ENCODE measurements at places on chromosomes 1 and 21.

DNA sequence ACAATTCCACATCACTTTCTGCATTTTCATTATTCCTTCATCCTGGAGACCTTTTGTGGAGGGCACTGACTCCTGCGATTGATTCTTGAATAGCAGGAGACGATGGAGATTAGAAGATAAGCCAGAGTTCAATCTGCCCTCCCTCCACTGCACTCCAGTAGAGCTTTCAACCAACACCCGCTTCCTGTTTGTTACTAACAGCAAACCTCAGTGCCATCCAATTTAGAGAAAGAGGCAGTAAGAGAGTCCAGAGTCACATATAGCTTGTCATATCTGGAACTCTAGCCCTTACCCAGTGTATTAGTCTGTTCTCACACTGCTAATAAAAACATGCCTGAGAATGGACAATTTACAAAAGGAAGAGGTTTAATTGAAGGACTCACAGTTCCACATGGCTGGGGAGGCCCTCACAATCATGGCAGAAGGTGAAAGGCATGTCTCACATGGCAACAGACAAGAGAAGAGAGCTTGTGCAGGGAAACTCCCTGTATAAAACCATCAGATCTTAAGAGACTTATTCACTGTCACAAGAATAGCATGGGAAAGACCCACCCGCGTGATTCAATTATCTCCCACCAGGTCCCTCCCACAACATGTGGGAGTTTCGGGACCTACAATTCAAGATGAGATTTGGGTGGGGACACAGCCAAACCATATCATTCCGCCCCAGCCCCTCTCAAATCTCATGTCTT lies 55.9 kb downstream of the PCBP3 start:
- H3K36me3 ChIP-seq = no peaks in the 10 kb centered on the region
- H3K27me3 ChIP-seq = peaks cover 15% of the 10 kb centered on the region
- DNase-seq = no peak
- H3K4me1 ChIP-seq = no peaks in the 10 kb centered on the region

DNA sequence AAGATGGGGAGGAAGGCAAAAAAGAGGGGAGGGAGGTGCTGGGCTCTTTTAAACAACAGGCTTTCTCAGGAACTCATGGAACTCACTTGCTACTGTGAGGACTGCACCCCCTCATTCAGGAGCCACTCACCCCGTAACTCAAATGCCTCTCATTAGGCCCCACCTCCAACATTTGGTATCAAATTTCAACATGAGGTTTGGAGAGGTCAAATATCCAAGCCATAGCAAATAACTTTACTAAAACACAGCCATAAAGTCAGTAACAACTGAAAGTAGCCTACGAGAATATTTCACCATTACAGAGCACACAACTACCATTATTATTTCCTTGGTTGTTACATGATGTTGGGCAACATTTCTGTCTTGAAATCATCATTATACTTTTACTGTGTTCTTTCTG lies 13.1 kb upstream of the DMRTB1 start:
- H3K36me3 ChIP-seq = no peaks in the 10 kb centered on the region
- H3K27me3 ChIP-seq = peaks cover 10% of the 10 kb centered on the region
- H3K27ac ChIP-seq = no peak overlapping the region

DNA sequence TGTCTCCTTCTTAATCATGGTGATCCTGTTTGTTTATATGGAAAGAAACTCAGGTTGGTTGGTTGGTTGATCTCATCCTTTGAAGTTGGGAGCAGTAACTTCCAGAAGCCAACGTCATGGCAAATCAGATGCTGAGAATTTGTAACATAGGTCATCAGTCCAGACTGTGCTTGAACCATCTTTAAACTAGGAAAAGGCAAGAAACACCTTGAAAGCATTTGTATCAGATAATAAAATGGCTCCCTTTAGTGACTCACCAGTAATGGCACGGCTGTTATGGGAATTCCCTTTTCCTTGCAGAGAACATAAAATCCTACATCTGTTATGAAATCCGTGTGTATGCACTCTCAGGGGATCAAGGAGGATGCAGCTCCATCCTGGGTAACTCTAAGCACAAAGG lies 58.1 kb downstream of the SERBP1 start:
- no peaks in the 10 kb centered on the region for H3K27me3 ChIP-seq
- no peaks in the 10 kb centered on the region for H3K4me1 ChIP-seq
- no peak for DNase-seq
- H3K36me3 ChIP-seq = peaks cover 3% of the 10 kb centered on the region
- no peak overlapping the region for H3K4me3 ChIP-seq

DNA sequence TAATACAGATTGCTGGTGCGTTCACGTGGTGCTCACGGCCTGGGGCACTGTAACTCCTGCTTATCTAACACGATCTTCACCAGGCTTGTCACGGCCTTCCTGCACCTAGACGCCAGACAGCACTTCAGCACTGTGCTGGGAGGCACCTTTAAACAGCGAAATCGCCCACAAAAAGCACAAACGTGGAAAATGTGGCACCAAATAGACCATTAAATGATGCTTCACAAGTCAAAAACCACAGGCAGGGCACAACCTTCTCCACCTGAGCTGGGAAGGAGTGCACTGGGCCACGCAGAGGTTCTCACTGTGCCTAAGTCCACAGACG lies 20.0 kb downstream of the IBA57 start:
- peak overlapping the region; percentile 60 for H3K4me3 ChIP-seq
- DNase-seq = peak; percentile 63
- peaks cover 18% of the 10 kb centered on the region for H3K36me3 ChIP-seq
- H3K27me3 ChIP-seq = no peaks in the 10 kb centered on the region
- peaks cover 35% of the 10 kb centered on the region for H3K4me1 ChIP-seq

DNA sequence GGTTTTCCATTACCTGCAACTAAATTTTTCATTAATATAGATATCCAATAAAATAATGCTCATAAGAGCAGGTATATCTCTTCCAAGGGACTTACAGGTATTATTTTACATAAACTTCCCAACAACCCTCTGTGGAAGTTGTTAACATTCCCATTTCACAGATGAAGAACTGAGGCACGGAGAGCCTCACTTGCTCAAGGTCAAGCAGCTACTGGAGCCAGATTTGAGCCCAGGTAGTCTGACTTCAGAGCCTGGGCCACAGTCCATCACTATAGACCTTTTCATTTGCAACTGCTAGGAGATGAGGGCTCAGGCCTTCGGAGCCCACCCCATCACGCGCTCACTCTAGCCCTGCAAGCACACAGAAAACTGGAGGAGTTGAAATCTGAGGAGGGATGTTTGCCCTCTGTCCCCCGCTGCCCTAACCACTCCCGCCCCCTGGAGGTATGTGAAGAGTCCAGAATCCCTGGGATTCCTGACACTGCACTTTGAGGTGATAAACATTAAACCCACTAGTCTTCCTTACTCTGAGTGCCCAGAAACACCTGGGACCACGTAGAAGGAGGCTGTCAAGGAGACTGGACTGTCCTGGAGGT lies 11.7 kb upstream of the ALPL start:
- no peaks in the 10 kb centered on the region for H3K36me3 ChIP-seq
- DNase-seq = no peak
- no peak overlapping the region for H3K27ac ChIP-seq
- peaks cover 5% of the 10 kb centered on the region for H3K4me1 ChIP-seq
- peaks cover 10% of the 10 kb centered on the region for H3K27me3 ChIP-seq

- H3K36me3 ChIP-seq = peaks cover 23% of the 10 kb centered on the region
- DNase-seq = no peak
- no peak overlapping the region for H3K27ac ChIP-seq
- no peaks in the 10 kb centered on the region for H3K4me1 ChIP-seq
- H3K27me3 ChIP-seq = no peaks in the 10 kb centered on the region
These were observed 13.6 kb downstream of the THAP3 start for GRCh38 chr1:6638226-6638625.

DNA sequence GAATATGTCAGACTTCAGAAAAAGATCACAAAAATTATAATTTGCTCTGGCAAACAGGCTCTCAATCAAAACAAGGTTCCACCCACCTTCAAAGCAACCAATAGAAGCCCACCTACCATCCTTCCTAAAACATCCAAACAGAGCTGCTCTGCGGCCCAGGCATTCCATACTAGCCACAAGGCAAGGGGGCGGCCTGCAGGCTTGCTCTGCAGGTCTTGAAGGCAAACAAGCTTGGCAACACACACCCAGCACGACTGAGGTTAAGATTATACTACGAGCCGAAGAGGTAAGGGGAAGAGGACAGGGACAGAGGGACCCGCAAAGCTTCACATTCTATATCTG lies 207.3 kb downstream of the SLC45A1 start:
- no peaks in the 10 kb centered on the region for H3K27me3 ChIP-seq
- peaks cover 22% of the 10 kb centered on the region for H3K4me1 ChIP-seq
- no peak for DNase-seq
- H3K36me3 ChIP-seq = peaks cover 6% of the 10 kb centered on the region
- no peak overlapping the region for H3K4me3 ChIP-seq

DNA sequence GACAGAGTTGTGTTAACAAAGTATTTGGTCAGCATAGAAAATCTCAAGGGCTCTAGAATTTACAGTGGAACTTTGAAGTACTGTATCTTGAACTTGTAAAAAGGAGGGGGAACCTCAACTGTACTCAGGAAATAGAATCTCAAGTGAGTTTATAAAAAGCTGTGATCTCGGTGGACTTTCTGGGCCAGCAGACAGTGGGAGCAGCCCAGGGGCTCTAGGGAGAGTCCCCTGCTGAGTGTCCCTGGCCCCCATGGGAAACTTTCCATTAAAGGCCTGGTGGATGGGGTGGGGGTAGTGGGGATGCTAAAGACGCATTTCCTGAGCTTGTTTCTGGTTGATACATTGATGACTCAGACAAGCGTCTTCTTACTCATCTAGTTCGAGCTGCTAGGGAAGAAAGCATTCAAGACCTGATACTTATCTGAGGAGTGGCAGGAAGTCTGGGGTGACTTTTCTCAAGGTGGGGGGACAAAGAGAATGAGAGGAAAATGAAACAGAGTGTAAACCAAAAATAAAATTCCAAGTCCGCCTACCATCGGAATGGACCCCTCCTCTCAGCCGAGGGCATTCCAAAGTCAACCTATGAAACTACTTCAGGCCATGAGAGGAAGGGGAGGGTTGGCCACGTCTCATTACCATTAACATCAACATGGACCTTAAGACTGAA lies 65.5 kb downstream of the NID1 start:
- peaks cover 38% of the 10 kb centered on the region for H3K4me1 ChIP-seq
- DNase-seq = peak; percentile 43
- no peaks in the 10 kb centered on the region for H3K27me3 ChIP-seq
- peaks cover 11% of the 10 kb centered on the region for H3K36me3 ChIP-seq

- peaks cover 17% of the 10 kb centered on the region for H3K27me3 ChIP-seq
- no peak overlapping the region for H3K27ac ChIP-seq
- H3K4me1 ChIP-seq = no peaks in the 10 kb centered on the region
These were observed 41.0 kb downstream of the MYOM3 start for GRCh38 chr1:24070821-24071393.

- H3K36me3 ChIP-seq = peaks cover 42% of the 10 kb centered on the region
- H3K4me3 ChIP-seq = no peak overlapping the region
- DNase-seq = no peak
- H3K27ac ChIP-seq = peak overlapping the region; percentile 44
These were observed 33.9 kb downstream of the MRAP start for GRCh38 chr21:32332463-32332951.

- peaks cover 23% of the 10 kb centered on the region for H3K4me1 ChIP-seq
- H3K4me3 ChIP-seq = no peak overlapping the region
- DNase-seq = no peak
- H3K27ac ChIP-seq = no peak overlapping the region
These were observed 331.9 kb downstream of the NPHP4 start for GRCh38 chr1:5660141-5660935.
